ENCODE measurements at places on chromosomes 5 and 9. TPM values are rescaled to one million over a fixed set of nuclear protein-coding genes. Genes with fewer than 3 reads are reported as not detected.

Gene NEURL1B
- total RNA-seq = 18.2 TPM

Gene TAF11L10
- total RNA-seq = not detected

Gene GDF9
- total RNA-seq = 0.98 TPM

Gene C9
- total RNA-seq = not detected

Gene SLCO6A1
- total RNA-seq = 0.25 TPM

Gene SHOC1
- total RNA-seq = not detected

Gene OTP
- total RNA-seq = not detected

Gene ANKDD1B
- total RNA-seq = 0.98 TPM

Gene NUTM2G
- not detected for total RNA-seq

Gene GOLPH3
- 40.6 TPM for total RNA-seq

Gene FGF10
- 1.7 TPM for total RNA-seq

Gene ZCCHC9
- 5.9 TPM for total RNA-seq

Gene PFN3
- 0.74 TPM for total RNA-seq

Gene TSSK1B
- not detected for total RNA-seq

Gene CMYA5
- 0.74 TPM for total RNA-seq

Gene SH3PXD2B
- 13.8 TPM for total RNA-seq

Gene BTNL9
- 2.2 TPM for total RNA-seq

Gene FAT2
- 1.7 TPM for total RNA-seq

Gene CCDC192
- 0.25 TPM for total RNA-seq

Gene RNF183
- total RNA-seq = not detected

Gene PTGES
- total RNA-seq = 2.0 TPM

Gene DIPK1B
- 18.2 TPM for total RNA-seq

Gene PCDHA4
- total RNA-seq = 15.7 TPM

Gene FAM221B
- total RNA-seq = not detected

Gene SCGB3A1
- total RNA-seq = not detected

Gene NR4A3
- 9.1 TPM for total RNA-seq

Gene IFNA2
- total RNA-seq = not detected

Gene TAF1L
- total RNA-seq = 0.25 TPM

Gene SLCO4C1
- total RNA-seq = 0.49 TPM

Gene SH3TC2
- 0.49 TPM for total RNA-seq

Gene ENHO
- total RNA-seq = 27.8 TPM

Gene BARHL1
- not detected for total RNA-seq

Gene ASTN2
- 27.3 TPM for total RNA-seq

Gene TMEFF1
- total RNA-seq = 38.4 TPM

Gene PCDHB3
- 9.8 TPM for total RNA-seq

Gene MSMP
- not detected for total RNA-seq

Gene PLPP7
- total RNA-seq = 5.2 TPM

Gene PCDHGB4
- total RNA-seq = 12.8 TPM

Gene CCDC112
- 69.8 TPM for total RNA-seq

Gene CNTNAP3
- 33.7 TPM for total RNA-seq

Gene CD274
- 0.49 TPM for total RNA-seq

Gene TRPM6
- total RNA-seq = 0.74 TPM

Gene CDC25C
- 0.98 TPM for total RNA-seq

Gene PKD2L2
- under 0.01 TPM for total RNA-seq

Gene CLPTM1L
- 79.2 TPM for total RNA-seq

Gene PRRX2
- total RNA-seq = 0.25 TPM

Gene PHF24
- total RNA-seq = 25.6 TPM

Gene HDHD3
- 5.4 TPM for total RNA-seq

Gene TRMT10B
- total RNA-seq = 3.9 TPM

Gene CHSY3
- total RNA-seq = 14.8 TPM

Gene ISL1
- 0.49 TPM for total RNA-seq

Gene PDE6A
- total RNA-seq = not detected

Gene APBA1
- 34.2 TPM for total RNA-seq

Gene CDKN2B
- 0.25 TPM for total RNA-seq

Gene SLC6A18
- total RNA-seq = not detected

Gene LAMC3
- 2.7 TPM for total RNA-seq

All from temporal lobe (tissue), 4 donors.